ENCODE measurements at places on chromosomes 2 and 18.

- H3K36me3 ChIP-seq = no peaks in the 10 kb centered on the region
- peaks cover under 1% of the 10 kb centered on the region for H3K4me1 ChIP-seq
- H3K27ac ChIP-seq = no peak overlapping the region
- DNase-seq = no peak
- H3K27me3 ChIP-seq = no peaks in the 10 kb centered on the region
Observed at GRCh38 chr2:120503793-120504571, 158.0 kb downstream of the INHBB start.

- no peak overlapping the region for H3K4me3 ChIP-seq
- H3K27me3 ChIP-seq = no peaks in the 10 kb centered on the region
- no peak overlapping the region for H3K27ac ChIP-seq
- H3K4me1 ChIP-seq = no peaks in the 10 kb centered on the region
- no peaks in the 10 kb centered on the region for H3K36me3 ChIP-seq
- no peak for DNase-seq
Observed at GRCh38 chr18:12929477-12930083, 18.2 kb upstream of the SEH1L start.

DNA sequence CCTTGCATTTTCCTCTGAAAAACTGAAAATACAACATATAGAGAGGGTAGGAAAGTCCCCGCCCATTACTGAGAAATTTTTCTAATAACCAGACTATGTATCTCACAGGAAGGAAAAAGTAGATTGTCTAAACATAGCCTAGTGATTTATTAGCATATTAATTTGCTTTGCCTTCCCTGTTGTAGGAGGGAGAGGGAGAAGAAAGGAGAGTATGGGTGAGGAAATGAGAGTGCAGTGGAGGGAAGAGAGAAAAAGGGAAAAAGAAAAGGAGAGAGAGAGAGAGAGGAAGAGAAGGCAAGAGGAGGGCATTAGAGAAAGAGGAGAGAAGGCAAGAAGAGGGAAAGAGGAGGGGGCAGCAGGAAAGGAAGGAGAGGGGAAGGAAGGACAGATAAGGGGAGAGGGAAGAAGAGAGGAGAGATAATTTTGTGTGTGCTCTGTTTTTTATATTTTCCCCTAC lies 3.6 kb upstream of the KYNU start:
- no peak for DNase-seq
- no peaks in the 10 kb centered on the region for H3K4me1 ChIP-seq
- H3K27ac ChIP-seq = peak overlapping the region; percentile 31
- H3K27me3 ChIP-seq = no peaks in the 10 kb centered on the region

DNA sequence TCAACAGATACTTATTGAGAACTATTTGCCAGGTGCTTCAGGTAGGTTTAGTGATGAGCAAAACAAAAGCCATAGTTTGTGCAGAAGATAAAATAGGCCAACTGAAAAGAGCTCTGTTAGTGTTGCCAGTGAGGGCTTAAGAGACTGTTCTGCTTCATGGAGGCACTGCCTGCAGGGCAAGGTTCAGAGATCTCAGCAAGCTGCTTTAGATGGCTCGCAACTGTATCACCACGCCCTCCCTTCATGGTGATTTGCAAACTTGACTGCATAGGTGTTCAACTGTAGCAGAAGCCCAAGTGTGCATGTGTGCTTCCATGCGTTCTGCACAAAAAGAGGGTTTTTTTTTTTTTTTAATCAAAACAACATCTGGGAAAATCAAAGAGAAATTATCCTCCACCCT lies 84.5 kb downstream of the RAPH1 start:
- H3K36me3 ChIP-seq = peaks cover 14% of the 10 kb centered on the region
- no peak for DNase-seq
- no peak overlapping the region for H3K27ac ChIP-seq
- no peak overlapping the region for H3K4me3 ChIP-seq

Data from thoracic aorta (tissue), 2 donors.